T-helper 9 cell (primary cell): ENCODE measurements at places on chromosomes 16 and 17.

DNA sequence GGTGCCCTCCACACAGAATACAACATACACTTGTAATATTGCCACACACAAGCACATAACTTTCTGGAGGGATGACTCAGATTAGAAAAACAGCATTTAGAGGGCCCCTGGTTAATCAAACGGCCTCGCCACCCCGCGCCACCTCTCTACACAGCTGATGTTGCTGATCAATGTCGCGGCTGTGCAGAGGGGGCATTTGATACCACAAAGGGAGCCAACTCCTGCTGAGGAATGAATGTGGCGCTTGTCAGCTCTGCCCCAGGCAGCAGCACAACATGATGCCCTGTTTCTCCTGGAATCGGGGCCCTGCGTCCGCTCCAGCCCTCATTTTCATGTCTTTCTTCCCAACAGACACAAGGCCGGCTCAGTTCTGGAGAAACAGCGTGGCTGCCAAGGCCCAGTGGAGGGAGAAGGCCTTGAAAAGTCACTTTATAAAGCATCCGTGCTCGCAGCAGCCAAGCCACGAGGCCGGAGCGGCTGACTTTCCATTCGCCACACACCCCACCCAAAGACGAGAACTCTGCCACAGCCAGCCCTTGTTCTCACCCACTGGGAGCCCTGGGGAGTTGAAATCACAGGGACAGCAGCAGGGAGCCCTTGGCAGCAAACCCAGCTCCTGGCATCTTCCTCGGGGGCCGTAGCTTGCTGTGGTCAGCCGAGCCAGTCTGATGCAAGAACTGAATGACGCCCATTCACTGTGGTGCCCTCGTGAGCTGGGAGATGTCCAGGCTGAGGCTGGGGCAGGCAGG, 65.6 kb downstream of the XYLT1 start:
- no peak for DNase-seq

DNA sequence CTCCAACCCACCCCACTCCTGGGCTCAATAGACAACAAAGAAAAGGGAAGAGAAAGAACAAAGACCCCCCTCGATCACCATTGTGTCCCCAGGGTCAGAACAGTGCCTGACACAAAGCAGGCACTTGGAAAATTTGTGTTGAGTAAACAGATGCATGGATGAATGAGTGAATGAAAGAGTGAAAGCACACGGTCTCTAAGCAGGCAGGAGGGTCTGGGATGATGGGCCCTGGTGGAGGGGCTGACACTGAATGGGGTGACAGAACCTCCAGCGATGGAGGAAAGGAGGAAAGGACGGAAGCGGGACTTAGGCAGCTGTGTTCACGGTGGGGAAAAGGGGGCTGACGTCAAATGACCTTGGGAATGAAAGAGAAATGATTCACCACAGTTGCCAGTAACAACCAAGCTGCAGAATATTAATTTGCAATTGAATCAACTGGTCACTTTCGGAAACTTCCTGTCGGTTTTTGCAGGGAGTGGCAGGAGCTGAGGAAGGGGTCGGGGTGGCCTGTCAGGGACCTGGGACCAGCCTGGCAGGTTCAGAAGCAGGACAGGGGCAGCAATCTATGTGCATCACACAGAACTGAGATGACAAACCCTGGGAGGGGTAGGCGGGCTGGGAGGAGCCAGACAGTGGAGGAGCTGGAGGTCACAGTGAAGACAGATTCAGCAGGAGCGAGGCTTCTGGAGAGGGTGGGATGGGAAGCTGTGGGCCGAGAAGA, 6.7 kb upstream of the GAST start:
- DNase-seq = no peak

GRCh38 chr17:32854832-32855389, 22.0 kb downstream of the MYO1D start:
- DNase-seq = no peak

DNA sequence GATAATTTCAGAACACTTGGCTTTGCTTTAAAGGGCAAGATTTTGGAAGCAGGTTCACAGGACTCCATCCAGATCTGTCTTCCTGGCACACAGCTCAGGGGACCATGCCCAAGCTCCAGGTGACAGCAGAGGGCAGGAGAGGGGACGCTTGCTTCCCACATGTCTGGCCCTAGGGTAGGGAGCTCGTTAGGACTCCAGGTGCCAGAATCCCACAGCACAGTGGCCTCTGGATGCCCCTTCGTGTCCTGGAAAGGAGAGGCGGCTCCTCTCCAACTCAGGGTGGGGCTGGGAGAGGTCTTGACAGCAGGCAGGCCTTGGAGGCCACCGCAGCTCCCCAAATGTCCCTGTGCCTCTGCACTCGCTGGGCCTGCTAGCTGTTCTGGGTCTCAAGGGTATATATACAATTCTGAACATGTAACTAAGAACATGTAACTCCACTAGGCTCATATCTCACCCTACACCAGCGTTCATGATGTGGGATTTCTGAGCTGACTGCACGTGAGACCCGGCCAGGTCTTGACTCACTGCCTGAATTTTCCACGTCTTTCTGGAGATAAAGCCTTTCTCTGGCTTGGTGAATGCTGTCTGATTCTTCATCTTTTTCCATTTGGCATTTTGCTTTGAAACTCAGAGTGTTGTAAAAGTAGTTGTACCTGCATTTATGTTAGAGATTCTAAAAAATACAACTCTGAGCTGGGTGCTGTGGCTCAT, 52.8 kb downstream of the MARCHF10 start:
- no peak for DNase-seq

- no peak for DNase-seq
Measured at GRCh38 chr17:1137465-1137894, 42.3 kb downstream of the ABR start.

DNA sequence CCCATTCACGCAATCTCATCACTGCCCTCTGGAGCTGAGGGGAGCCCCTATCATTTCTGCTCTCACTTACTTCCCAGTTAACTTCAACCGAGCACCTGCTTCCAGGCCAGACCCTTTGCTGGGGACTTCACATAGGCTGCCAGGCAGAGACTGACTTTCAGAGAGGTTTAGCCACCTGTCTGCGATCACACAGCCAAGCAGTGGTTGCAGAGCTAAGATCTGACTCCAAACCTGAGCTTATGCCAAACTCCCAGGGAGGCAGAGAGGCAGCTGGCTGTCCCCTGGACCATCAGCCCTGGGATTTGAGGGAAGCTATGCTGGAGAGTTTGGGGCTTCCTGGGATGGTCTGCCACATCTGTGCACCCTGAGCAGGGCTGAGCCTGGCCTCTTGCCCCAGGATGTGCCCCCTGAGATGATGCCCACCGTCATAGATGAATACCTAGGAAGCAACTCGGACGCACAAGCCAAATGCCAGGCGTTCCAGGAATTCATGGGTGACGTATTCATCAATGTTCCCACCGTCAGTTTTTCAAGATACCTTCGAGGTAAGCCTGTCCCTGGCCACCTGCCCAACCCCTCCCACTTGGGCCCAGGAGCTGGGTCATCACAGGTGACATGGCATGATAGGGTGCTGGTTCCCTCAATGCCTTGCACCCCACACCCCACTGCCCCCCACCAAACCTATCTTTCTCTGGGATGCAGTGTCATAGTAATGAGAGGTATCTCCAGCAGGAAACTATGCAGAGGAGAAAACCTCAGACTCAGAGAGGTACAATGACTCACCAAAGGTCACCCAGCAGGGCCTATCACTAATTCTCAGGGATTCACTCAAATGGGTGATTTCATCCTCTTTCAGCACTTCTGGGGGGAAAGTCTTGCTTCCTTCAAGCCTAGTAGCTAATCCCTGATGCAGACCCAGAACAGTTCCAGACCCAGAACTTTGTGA, 10.0 kb downstream of the CES3 start:
- DNase-seq = no peak

GRCh38 chr17:80466188-80466705, 10.2 kb downstream of the NPTX1 start:
- DNase-seq = no peak

DNA sequence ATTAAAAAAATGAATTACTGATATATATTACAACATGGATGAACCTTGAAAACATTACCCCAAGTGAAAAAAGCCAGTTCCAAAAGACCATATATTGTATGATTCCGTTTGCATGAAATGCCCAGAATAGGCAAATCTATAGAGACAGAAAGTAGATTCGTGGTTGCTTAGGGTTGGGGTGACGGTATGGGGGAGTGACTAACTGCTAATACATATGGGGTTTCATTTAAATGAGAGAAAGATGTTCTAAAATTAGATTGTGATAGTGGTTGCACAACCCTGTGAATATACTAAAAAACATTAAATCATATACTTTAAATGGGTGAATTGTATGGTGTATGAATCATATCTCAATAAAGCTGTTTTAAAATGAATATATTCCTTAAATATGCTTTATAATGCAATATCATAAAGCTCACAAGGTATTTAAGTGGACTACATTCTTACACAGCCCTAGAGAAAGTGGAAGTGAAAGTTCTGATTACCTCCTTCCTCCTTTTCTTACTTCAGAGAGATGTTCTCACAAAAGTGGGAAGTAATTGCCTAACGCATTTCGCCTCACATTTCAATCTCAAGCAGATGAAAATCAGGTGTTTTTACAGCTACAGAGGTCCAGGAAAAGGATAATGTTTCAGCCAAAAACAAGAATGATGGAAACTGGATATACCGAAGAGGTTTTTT, 142.7 kb upstream of the GNAO1 start:
- DNase-seq = no peak

DNA sequence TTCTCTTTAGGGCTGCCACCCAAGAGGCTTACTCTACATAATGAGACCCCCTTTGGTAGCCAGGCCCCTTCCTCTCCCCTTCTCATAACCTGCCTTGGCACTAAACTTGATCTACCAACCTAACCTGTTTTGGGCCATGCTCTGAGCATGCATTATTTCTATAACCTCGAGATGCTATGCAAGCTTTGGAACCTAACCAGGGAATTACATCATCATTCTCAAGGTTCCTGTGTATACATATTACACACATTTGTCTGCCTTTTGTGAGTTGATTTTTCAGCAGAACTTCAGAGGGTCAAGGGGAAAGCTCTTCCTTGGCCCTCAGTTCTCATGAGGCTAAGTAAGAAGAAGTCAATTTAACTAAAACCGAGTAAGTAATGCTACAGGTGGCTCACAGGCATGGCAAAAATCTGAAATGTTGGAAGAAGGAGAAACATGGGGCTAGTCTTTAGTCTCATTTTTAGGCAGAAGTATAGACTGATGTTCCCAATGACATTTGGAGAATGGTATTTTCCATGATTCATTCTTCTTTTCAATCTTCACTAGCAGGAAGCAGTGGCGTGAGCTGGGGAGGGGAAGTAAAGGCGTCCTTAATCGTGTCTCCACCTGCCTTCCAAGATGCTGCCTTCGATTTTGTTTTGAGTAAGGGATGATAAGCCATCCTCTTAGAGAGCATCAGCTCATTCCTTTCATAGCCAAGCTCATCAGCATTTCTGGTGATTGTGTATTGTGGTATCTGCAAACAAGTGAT, 308.4 kb downstream of the ABCC12 start:
- no peak for DNase-seq

DNA sequence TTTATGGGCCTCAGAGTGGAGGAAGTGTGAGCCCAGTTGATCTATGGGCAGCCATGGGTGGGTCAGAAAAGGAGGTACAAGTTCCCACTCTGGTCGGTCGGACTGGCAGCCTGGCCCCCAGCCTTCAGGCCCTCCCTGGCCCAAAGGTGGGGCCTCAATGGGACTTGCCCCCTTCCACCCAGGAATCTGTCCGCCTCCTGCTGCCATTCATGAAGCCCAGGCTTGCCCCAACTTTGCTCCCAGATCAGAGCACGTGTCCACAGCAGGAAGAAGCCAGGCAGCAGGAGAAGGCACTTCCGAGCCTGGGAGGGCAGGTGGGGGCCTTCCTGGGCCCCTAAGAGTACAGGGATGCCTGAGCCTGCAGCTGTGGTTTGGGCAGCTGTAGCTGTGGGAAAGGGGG, 3.0 kb upstream of the CMTM3 start:
- no peak for DNase-seq
